ENCODE measurements at places on chromosomes 4 and X.

GRCh38 chr4:169253904-169254303 is 16.9 kb downstream of the SH3RF1 start:
- DNase-seq: no peak

DNA sequence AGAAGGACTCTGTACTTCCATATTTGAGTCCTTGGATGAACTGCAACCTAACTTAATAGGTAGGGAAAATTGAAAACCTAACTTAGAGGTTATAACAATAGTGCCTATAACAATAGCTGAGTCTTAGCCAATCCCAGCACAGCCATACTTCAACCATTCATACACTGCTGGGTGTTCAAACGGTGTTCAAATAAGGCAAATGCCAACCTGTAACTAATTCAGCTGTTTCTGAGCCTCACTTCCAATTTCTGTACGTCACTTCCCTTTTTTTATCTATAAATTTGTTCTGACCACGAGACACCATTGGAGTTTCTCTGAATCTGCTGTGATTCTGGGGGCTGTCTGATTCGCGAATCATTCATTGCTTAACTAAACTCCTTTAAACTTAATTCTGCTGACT is 9.6 kb upstream of the GRSF1 start:
- no peak for DNase-seq

- DNase-seq: no peak
Measured at GRCh38 chr4:162494935-162495334, 331.1 kb upstream of the FSTL5 start.

DNA sequence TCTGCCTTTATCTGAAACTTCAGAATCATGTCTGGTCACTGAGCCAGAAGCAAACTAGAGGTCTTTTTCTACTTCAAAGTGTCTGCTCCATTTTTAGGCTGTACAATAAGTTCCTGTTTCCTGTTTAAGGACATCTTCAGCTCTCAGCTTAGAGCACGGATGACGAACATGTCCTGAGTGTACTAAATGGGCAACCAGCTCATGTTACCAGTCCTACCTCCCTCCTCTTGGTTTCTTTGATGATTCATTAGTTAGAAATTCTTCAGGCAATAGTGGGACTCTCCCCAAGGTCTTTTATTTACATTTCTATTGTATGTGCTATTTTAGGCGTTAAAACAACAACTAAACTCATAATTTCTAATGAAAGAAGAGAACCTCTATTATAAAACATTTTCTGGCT is 58.0 kb downstream of the ENPEP start:
- no peak for DNase-seq

DNA sequence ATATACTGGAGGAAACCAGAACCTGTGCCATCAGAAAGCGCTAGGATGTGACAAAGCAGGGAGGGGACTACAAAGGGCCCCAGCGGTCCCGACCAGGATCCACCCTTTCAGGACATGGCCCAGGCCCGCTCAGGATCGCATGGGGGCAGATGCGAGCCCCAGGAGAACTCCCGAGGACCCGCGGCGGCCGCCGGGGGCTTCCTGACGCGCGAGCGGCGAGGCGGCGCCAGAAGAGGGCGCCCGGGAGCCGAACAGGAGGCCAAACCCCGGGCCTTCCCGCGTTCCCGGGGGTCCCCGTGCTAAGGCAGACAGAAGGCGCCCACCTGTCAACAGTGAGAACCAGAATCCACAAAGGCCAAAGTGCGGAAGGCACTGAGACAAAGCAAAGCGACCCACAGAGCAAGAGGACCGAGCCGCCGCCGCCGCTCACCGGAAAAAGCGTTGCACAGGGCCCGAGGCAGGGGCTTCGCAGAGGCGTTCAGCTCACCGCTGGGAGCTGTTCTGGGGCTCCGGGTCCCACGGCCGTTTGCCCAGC is 7.3 kb upstream of the OPN1LW start:
- DNase-seq: peak; percentile 42

- DNase-seq: no peak
Measured at GRCh38 chrX:10591363-10592335, 28.7 kb downstream of the MID1 start.

GRCh38 chr4:162164906-162165510 is 1.2 kb upstream of the FSTL5 start:
- DNase-seq: no peak

GRCh38 chrX:57964975-57965374 is 54.7 kb upstream of the ZXDA start:
- DNase-seq: no peak

GRCh38 chr4:176957353-176958118 is 164.8 kb upstream of the VEGFC start:
- no peak for DNase-seq

DNA sequence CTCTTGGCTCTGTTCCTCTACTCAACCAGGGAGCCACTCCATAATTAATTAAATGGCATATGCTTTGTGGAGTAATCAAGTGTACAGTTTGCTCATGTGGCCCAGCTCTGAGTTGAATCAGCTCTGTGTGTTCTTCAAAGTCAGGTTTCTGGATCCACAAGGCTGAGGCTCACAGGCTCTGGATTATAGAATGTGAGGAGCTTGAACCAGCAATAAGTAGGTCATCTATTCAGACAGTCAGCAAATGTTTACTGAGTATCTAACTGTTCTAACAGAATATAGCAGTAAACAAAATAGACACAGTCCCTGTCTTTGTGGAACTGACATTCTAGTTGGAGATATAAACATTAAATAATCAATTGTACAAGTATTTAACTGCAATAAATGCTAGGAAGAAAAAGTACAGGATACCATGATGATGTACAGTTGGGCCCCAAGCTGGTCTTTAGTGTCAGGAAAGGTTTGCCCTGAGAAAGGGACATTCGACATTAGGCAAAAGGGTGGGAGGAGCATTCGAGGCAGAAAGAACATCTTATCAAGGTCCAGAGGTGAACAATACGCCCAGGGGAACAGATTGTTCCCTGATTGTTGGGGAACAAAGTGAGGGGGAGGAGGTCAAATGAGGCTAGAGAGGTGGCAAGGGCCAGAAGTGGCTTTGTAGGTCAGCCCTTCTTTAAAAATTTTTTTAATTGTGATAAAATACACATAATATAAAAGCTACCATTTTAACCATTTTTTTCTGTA is 20.5 kb upstream of the TSR2 start:
- DNase-seq: no peak

GRCh38 chr4:30028826-30029225 is 691.3 kb upstream of the PCDH7 start:
- DNase-seq: no peak

DNA sequence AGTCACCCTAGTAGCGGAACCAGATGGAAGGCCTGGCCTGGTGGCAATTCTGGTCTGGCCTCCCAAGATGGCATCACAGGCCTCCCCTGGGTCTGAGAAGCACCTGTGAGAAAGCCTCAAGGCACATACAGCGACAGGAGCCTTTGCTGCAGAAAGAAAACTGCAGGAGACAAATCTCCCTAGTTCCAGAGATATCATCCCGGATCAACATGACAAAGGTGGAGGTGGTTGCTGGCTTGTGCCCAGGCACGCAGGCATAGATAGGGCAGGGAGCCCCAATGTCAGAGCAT is 93.6 kb downstream of the BCOR start:
- DNase-seq: no peak
